ENCODE measurements at places on chromosomes 7 and 10.

DNA sequence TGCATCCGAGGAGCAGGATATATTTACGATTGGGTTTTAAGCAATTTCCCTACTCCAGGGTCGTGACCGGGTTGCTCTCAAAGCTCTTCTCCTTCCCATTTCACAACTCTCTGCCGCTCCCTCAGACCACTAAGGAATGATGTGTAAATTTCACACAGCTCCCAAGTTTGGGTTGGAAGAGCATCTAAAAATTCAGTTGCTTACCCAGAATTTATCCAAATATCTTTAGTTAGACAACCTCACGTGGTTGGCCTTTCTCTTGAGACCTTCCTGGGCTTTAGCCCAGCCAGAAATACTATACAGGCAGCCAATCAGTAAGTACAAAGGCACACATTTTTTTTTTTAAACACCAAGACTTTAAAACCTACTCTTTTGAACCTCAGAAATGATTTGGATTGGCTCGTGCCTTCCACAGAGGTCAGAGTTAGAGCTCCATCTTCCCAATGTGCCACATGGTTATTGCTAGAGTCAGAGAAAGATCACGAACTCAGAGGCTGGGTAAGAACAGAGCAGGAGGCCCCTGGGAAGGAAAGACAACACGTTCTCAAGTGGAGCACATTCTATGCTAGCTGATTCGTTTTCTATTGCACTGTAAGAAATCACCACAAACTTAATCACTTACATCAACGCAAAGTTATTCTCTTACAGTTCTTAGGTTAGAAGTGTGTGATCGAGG is 335.4 kb upstream of the MGMT start:
- DNase-seq: no peak

GRCh38 chr7:151792636-151793035 is 84.3 kb downstream of the PRKAG2 start:
- no peak for DNase-seq

DNA sequence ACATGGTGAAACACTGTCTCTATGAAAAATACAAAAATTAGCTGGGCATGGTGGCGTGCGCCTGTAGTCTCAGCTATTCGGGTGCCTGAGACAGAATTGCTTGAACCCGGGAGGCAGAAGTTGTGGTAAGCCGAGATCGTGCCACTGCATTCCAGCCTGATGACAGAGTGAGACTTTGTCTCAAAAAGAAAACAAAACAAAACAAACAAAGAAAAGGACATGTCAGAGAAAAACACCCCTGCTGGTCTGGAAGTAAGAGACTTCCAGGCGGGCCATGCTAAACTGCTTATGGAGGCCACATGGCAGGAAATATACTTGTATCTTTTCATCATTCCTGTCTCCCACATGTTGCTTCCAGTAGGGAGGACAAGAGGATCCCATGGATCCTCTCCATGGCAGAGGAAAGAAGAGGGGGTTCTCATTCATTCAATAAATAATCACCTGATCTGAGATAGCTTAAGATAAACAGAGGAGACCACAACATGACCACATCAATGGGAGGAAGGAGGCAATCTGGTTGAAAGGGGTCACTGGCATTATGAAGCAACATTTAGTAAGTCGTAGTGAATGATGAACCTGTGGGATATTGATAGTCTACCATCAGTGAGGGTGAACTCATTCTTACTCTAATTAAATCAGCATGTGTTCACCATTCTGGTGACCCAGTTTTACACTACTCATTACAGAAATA is 60.5 kb upstream of the ZNF138 start:
- DNase-seq: no peak

DNA sequence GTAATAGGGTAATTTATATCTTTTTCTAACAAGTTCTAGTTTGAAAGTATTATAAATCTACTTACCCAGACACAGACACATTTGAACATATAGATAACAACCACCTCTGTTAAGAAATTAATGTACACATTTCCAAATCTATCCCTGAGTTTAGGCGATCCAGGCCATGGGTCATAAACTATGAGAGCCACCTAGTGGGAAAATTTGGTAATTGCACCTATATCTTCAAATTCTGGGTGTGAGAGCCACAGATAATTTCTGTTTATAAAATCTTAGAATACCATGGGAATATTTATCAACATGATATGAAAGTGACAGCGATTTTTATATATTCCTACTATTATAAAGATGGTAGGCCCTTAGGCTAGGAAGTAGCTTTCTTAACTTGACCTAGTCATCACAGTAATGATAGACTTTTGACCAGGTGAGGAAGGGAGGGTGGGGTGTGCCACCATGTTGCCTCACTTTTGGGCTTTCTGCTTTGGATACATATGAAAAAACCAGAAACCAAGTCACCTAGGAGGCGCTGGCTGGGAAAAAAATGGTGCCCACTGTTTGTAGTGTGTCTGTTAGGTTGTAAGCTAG is 8.0 kb upstream of the EPHA1 start:
- peak; percentile 37 for DNase-seq

GRCh38 chr10:80506189-80506575 is 31.5 kb upstream of the SH2D4B start:
- peak; percentile 27 for DNase-seq

- peak; percentile 18 for DNase-seq
These were observed 52.4 kb downstream of the CASD1 start for GRCh38 chr7:94561841-94562514.

- DNase-seq: no peak
These were observed 75.9 kb upstream of the SP8 start for GRCh38 chr7:20862554-20862953.

GRCh38 chr10:31129880-31130405 is 98.3 kb upstream of the ZNF438 start:
- no peak for DNase-seq

- no peak for DNase-seq
These were observed 22.3 kb downstream of the TTYH3 start for GRCh38 chr7:2654059-2654458.

GRCh38 chr10:58712982-58713381 is 200.3 kb downstream of the BICC1 start:
- no peak for DNase-seq

GRCh38 chr7:127845522-127846214 is 185.6 kb downstream of the LRRC4 start:
- no peak for DNase-seq

GRCh38 chr7:40851001-40851400 is 716.2 kb downstream of the SUGCT start:
- no peak for DNase-seq

DNA sequence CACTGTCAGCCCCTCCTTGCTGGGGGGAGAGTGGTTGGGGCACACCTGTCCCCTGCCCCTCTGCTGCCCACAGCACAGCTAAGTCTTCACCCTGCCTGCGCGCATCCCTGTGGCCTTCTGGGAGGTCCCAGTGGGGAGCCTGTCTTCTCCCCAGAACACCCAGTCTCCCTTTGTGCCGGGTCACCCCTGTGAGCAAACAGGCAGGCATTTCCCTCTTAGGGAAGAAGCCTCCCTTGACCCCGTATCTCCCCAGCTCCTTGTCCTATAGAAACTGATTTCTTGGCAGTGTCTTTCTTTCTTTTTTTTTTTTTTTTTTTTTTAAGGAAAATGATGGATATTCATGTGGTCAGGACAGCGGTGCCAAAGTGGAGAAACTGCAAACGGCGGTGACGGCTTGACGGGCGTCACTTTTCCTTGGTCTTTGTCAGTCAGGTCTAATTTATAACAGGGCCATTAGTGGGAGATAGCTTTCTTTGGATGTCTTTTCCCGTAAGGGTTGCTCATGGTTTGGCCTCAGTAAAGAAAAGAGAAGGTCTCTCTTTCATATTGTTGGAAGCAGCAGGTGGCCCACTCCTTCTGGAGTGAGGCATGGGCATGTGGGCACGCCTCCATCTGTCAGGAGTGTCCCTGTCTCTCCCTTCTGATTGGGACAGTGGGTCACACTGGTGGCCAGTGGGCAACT is 115.3 kb downstream of the NKX6-2 start:
- no peak for DNase-seq

- DNase-seq: peak; percentile 83
These were observed 155.5 kb downstream of the RNF216 start for GRCh38 chr7:5625938-5626337.

DNA sequence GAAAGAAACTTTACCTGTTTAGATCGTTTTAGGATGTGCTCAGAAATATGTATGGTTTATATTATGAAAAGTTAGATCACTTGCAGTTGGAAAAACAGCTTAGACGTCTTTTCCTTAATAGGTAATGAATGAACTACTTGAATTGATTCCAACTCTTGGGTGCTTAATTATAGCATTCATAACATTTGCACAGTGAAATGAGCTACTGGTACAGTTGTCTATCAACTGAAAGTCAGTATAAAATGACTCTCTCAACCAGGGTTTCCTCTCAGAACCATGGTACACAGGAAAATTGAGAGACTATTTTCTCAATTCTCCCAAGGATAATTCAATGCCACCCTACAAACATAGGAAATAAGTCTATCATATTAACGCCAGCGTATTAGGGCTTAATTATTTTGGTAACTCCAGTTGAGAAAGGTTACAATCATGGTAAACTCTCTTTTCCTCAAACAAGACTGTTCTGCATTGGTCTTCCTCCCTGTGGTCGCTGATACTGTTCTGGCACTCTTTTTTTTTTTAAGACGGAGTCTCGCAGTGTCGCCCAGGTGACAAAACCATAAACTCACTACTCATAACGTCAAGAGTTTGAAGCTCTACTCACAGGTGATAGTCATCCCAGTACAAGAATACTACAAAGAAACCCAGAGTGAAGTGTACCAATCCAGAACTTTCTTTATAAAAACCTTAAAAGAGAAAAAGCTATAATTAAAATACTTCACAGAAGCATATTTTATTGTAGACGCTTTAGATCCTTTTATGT is 2.0 kb downstream of the ANLN start:
- no peak for DNase-seq

GRCh38 chr10:4186849-4187540 is 402.0 kb upstream of the KLF6 start:
- DNase-seq: no peak

GRCh38 chr10:101576211-101576863 is 11.7 kb downstream of the POLL start:
- no peak for DNase-seq

- DNase-seq: no peak
These were observed 1355.2 kb downstream of the XPNPEP1 start for GRCh38 chr10:108567899-108568752.

DNA sequence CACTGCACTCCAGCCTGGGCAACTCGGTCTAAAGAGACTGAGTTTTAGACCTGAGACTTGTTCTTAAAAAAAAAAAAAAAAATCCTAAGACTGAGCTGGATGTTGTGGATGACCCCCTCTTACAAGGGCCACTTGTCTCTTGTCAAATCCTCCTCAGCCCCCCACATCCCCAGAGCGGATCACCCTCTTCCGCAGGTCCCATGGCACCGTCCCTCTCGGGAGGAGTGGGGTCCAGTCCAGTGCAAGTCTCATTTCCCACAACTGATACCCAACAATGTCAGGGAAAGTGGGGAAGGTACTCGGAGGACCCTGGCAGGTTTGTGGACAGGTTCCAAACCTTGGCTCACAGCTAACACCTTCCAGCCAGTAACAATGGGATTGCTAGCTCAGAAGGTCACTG is 100.3 kb downstream of the ELFN1 start:
- DNase-seq: no peak

DNA sequence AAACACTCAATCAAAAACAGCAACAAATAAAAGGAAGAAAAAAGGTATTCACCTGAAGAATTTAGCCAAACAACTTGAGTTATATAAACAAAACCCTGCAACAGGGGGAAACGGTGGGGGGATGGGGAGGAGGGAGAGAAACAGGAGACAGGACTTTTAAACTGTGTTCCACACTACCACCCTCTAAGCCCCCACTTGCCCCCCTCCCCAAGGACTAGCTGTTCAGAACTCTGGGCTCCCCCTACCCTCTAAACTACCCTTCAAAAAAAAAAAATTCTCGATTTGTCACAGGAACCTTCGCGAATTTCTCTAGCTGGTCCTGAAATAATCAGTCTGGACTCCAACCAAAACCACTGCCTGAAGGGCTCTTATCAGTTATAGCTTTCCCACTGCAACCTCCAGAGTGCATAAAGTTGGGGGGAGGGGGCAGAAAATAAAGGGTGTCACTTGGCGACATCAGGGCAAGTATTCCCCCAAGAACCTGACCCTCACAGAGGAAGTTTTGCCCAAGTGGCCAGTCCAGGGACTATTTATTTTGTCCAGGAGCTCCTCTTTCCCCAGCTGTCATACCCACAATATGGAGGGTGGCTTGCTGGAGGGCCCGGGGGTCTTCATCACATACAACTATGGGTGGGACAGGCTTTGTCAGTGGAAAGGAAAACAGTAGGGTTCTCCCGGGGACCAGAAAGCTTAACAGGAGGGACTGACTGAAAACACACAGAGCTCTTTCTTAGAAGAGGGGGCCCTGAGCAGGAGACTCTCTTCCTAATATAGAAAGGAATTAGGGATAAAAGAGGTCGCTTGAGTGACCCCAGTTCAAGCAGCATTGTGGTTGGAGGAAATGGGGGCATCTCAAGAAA is 1.3 kb downstream of the UBE2H start:
- no peak for DNase-seq

GRCh38 chr10:129825826-129826225 is 138.2 kb downstream of the EBF3 start:
- DNase-seq: no peak

GRCh38 chr7:130632111-130632510 is 36.4 kb downstream of the COPG2 start:
- DNase-seq: peak; percentile 40

DNA sequence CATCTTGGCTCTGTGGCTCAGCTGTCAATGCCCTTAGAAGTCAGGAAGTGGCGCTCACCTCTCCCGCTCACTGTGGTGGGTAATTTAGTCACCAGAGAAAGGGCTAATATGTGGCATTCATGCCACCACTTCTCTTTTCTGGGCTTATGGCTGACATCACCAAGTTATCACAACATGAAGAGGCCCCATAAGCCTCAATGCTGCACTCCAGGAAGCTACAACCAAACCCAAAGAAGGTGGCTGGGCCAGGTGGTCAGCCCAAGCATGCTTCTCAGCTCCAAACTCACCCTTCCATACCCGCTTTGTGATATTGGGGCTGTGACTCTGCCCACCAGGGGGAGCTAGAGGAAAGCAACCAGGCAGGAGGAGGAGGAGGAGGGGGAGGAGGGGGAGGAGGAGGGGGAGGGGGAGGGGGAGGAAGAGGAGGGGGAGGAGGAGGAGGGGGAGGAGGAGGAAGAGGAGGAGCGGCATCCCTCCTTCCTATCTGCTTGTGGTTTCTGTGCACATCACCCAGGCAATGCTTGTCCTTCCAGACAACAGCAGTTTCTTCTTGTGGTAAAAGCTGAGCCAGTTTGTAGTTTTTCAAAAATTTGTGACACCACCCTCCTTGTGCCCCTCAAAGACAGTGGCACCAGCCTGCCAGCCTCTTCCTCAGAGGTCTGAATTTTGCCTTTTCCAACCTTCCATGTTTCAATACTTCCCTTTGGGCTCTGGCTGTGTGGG is 42.1 kb downstream of the CYP26A1 start:
- peak; percentile 18 for DNase-seq

- DNase-seq: no peak
These were observed 20.0 kb downstream of the IMPDH1 start for GRCh38 chr7:128389618-128390329.

- no peak for DNase-seq
These were observed 1212.8 kb downstream of the REEP3 start for GRCh38 chr10:64733980-64734379.

- no peak for DNase-seq
These were observed 335.7 kb downstream of the GPR37 start for GRCh38 chr7:124429923-124430322.

- DNase-seq: peak; percentile 84
These were observed 334 bp downstream of the ZNF800 start for GRCh38 chr7:127392182-127392565.

Data from foreskin fibroblast (primary cell).